ENCODE measurements at places on chromosomes 3 and 15.

- peak; percentile 4 for DNase-seq
Measured at GRCh38 chr15:42796955-42797782, 60.2 kb upstream of the CDAN1 start.

- no peak for DNase-seq
Measured at GRCh38 chr3:132978464-132978863, 59.7 kb upstream of the TMEM108 start.

GRCh38 chr3:192156382-192156781 lies 571.0 kb downstream of the FGF12 start:
- DNase-seq, result no peak

DNA sequence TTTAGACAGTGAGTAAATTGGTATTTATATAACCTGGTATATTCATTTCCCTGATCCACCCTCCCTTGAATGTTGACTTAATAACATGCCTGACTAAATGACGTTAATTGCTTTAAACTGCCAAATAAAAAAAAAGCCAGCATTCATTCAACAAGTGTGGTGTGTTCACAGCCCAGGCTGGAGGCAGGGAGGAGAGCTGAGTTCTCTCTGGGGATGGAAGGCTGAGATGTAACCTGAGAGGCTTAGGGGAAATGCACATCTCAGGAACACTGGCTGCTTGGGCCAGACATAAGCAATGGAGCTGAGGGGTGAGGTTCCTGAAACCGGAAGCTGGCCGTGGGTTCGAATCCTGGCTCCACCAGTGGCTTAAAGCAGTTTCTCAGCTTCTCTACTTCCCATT lies 17.3 kb downstream of the CACNA2D3 start:
- DNase-seq, result no peak

DNA sequence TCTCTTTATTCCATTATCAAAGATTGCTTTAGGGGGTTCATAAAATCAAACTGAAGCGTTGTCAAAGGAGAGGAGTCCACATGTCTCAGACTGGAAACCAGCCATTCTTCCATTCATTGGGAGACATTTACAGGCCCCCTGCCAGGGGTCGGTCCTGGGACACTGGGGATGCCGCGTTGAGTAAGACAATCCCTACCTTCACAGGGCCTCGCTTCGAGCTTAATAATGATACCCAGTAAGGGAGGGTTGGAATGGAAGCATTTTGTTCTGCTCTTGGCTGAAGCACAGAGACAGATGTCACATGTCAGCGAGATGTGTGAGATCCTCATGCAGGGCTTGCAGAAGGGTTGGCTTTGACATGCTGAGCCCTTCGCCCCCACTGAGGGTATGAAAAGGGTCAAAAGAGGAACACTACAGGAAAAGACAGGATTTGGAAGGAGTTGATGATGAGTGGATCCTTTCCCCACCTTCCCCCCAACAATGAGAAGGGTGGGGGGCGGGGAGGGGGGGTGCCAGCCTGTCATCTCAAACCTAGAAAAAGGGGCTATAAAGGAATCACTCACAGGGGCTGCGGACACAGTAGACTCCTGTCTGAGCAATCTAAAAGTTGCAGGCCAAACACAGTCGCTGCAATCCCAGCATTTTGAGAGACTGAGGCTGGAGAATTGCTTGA lies 25.6 kb upstream of the ARL8B start:
- DNase-seq, result no peak

- no peak for DNase-seq
Measured at GRCh38 chr3:159922861-159923312, 65.7 kb upstream of the IL12A start.
